Kidney capillary endothelial cell (primary cell): ENCODE measurements at places on chromosomes 4 and X.

- DNase-seq: no peak
Observed at GRCh38 chr4:69936566-69936965, 5.7 kb downstream of the CSN1S1 start.

DNA sequence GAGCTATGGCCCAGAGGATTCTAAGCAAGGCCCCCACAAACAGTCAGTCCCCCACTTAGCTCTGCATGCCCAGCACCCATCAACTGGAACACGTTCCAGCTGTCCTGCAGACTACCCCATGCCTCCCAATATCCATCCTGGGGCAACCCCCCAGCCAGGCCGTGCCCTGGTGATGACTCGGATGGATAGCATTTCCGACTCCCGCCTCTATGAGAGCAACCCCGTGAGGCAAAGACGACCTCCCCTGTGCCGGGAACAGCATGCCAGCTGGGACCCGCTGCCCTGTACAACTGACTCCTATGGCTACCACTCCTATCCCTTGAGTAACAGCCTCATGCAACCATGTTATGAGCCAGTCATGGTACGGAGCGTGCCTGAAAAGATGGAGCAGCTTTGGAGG is 32.0 kb downstream of the LAS1L start:
- no peak for DNase-seq

- DNase-seq: no peak
Observed at GRCh38 chr4:94680176-94680862, 77.4 kb upstream of the BMPR1B start.

- DNase-seq: no peak
Observed at GRCh38 chr4:39609454-39609931, 29.2 kb downstream of the SMIM14 start.

DNA sequence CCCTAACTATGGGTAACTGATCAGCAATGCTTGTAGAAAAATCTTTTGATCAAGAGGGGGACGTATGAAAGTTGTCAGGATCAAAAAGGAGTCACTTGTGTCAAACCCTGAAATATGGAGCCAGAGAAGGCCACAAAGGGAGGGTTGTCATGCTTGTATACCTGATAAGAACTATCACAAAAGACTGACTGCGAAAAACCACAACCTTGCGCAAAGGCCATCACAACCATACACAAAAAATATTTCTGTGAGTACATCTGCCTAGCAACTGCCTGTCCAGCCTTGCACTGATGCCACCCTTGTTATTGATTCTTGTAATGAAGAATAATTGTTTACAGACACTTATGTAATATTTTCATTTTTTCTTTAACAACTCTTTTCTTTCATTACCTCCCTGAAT is 22.8 kb upstream of the EIF4E start:
- DNase-seq: no peak
